ENCODE measurements at places on chromosomes 7 and 10.

- no peak for DNase-seq
Measured at GRCh38 chr7:114269714-114270113, 144.9 kb upstream of the FOXP2 start.

DNA sequence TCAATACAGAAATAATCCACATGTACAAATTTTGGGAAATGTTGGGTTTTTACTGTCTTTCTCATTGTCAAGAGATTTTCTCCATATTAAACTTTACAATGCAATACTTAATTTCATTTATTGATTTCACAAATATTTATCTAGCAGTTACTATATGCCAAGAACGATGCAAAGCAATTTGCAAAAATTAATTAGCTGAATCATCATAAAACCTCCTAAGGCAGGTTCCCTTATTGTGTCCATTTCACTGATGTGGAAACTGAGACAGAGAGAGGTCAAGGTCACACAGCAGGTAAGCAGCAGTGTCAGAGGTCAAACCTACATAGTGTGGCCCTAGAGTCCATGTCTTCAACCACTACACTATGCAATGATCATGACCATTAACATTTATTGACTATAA, 286.8 kb upstream of the AUTS2 start:
- DNase-seq, result no peak

DNA sequence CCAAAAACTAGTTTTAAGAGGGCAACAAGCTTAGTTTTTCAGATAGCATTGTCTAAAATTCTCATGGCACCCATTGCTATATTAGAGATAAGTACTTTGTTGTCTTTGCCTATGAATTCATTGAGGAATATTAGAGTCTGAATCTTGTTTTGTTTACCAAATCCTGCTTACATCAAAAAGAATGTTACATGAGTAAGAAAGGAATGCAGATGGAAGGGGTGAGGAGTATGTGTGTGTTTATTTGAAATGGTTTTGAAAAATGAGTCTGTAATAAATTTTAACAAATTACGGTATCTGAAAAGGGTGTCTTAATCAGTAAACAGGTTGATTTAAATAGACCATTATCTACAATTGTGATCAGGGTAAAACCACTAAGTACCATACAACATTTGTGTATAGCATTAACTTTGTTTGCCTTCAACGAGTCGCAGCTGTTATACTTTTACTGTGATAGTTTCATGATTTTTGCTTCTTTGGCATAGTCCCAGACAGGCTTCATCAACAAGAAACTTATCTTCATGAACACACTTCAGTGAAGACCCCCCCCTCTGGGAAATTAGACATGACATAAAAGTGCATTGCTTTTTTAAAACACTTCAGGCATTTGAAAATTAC, 1183.9 kb upstream of the C7orf33 start:
- DNase-seq, result no peak

GRCh38 chr10:103678178-103678526, 177.2 kb downstream of the SH3PXD2A start:
- DNase-seq, result peak; percentile 91

GRCh38 chr10:121608469-121609190, 10.4 kb upstream of the FGFR2 start:
- DNase-seq, result peak; percentile 32

DNA sequence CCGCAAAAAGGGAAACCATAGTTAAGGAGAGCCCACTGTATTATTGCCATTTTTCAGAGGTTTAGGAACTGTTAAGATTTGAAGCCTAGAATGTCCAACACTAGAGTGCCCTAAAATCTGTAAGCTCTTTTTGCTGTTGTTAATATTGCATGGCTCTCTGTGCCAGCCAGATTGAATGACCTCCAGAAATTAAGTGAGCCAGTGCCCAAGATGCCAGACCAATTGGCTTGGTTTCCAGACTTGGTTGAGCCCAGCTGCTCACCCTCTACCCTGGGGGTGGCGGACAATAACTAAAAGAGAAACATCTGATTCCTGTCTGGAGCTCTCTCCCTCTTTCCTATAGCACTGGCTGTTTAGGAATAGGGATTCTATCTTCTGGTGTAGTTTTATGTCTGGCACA, 340.1 kb downstream of the PHF14 start:
- DNase-seq, result no peak

DNA sequence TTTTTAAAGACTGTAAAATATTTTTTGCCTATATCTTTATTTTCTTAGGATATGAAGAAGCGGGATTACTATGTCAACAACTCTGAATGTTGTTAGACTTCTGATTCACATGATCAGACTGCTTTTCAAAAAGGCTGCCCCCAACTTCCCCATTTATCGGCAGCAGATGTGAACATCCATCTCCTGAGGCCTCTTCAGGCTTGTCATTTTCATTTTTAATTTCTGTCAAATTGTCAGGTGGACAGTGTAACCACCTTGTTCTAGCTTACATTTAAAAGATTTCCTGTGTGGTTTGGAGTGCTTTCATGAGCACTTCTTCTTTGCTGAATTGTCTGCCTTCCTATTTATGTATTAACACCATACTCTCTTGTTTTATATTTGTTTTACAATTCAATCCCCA, 78.8 kb upstream of the GSDME start:
- DNase-seq, result no peak

DNA sequence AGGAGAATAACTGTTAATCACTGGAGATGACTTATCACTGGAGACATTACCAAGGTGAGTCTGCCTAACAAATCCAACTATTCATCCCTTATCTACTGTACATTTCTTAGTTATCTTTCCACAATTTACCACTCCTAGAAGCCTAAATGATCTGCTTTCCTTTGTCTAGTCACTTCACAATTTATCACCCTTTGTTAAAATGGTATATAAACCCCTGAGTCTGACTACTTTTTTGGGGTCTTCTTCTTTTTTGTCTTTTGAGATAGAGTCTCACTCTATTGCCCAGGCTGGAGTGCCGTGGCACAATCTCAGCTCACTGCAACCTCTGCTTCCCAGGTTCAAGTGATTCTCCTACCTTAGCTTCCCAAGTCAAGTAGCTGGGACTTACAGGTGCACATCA, 66.0 kb upstream of the SEPHS1 start:
- DNase-seq, result no peak

DNA sequence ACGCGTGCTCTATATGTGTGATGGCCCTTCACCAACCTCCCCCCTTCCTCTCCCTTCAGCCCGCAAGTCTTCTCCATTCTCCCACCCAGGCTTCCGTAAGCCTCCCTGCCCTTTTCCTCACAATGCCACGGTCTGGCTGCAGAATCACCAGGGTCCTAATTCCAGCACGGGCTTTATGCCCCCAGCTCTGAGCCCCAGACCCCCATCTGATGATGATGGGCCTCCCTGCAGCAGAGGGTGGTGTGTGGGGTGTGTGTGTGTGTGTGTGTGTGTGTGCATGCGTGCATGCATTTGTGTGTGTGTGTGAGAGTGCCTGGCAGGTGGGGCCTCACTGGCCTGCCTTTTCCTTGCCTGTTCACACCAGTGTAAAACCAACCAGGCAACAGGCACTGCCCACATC, 109.9 kb downstream of the OAT start:
- no peak for DNase-seq
